ENCODE measurements at places on chromosomes 5 and 9.

- no peak for DNase-seq
- no peaks in the 10 kb centered on the region for H3K36me3 ChIP-seq
- H3K27me3 ChIP-seq: no peaks in the 10 kb centered on the region
- no peaks in the 10 kb centered on the region for H3K4me1 ChIP-seq
Measured at GRCh38 chr5:58545912-58546311, 37.0 kb upstream of the RAB3C start.

DNA sequence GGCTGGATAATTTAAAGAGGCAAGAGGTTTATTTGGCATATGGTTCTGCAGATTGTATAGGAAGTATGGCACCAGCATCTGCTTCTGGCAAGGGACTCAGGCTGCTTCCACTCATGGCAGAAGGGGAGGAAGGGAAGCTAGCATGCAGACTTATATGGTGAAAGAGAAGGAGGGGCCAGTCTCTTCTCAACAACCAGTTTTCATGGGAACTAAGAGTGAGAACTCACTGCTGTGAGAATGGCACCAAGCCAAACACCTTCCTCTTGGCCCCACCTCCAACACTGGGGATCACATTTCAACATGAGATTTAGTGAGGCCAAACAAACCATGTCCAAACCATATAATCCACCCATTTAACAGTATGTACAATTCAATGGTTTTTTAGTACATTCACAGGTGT is 113.3 kb upstream of the SHB start:
- no peak overlapping the region for H3K27ac ChIP-seq
- no peaks in the 10 kb centered on the region for H3K4me1 ChIP-seq
- H3K4me3 ChIP-seq: no peak overlapping the region
- no peaks in the 10 kb centered on the region for H3K36me3 ChIP-seq
- H3K27me3 ChIP-seq: no peaks in the 10 kb centered on the region

- H3K4me3 ChIP-seq: no peak overlapping the region
- H3K36me3 ChIP-seq: peaks cover 20% of the 10 kb centered on the region
- no peak overlapping the region for H3K27ac ChIP-seq
- H3K27me3 ChIP-seq: no peaks in the 10 kb centered on the region
- H3K4me1 ChIP-seq: no peaks in the 10 kb centered on the region
Measured at GRCh38 chr5:96751203-96752169, 56.3 kb downstream of the ERAP1 start.

GRCh38 chr9:103427696-103428095 is 432.6 kb downstream of the CYLC2 start:
- DNase-seq: no peak
- H3K4me1 ChIP-seq: no peaks in the 10 kb centered on the region
- H3K4me3 ChIP-seq: no peak overlapping the region
- no peak overlapping the region for H3K27ac ChIP-seq

DNA sequence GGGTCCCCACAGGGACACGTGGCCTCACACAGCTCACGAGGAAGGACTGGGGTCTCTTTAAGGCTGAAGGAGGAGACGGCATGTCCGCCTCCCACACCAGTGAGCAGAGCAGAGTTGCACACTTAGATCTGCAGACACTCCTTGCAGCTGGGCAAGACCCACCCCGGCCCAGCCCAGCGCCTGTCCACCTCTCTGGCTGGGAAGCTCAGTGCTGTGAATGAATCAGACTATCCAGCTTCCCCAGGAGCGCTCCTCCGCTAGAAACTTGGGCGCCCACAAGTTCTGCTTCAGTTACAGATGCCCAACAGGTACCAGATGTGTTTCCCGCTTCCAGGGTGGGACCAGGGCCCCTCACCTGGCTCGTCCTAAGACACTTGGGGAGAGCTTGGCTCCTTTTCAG is 78.9 kb downstream of the NSUN2 start:
- no peak overlapping the region for H3K4me3 ChIP-seq
- no peak for DNase-seq
- H3K27ac ChIP-seq: no peak overlapping the region

GRCh38 chr9:128634111-128634510 is 22.5 kb downstream of the DYNC2I2 start:
- H3K36me3 ChIP-seq: peaks cover 38% of the 10 kb centered on the region
- H3K27me3 ChIP-seq: no peaks in the 10 kb centered on the region
- no peak overlapping the region for H3K27ac ChIP-seq
- H3K4me1 ChIP-seq: peaks cover 14% of the 10 kb centered on the region
- H3K4me3 ChIP-seq: no peak overlapping the region
- no peak for DNase-seq

DNA sequence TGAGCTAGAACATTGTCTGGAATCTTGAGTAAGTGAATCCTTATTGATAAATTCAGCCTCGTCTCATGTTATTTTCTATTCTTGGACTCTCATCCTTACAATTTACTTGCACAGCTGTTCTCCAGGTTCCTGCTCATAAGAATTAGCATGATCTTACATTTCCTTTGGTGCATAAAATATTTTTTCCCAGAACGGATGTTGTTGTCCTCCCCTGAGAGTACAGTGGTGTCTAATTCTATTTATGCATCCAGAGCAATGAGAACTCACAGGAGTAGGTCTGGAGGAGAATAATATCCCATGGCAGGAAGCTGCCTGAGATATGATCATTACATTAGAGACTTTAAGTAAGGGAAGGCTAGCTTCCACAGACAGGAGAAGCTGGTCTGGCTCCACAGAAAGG is 178.4 kb upstream of the MAST4 start:
- no peak overlapping the region for H3K27ac ChIP-seq
- H3K4me3 ChIP-seq: no peak overlapping the region
- no peak for DNase-seq

DNA sequence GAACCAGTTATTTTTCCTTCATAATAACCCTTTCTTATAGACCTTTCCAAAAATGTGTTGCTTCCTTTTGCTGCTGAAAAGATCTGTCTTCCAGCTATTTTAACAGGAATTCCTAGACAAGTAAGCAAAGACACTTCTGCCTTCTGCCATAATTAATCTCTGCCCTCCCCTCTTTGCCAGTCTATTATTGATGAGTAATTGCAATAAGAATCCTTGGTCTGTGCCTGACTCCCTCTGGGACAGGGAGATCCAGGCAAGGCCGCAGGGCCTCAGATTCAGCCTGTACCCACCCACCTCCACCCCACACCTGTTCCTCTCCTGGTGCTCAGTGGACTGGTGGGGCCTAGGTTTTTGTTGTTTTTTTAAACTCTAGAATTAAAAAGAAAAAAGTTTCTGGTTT is 8.3 kb downstream of the FOXD1 start:
- peaks cover 14% of the 10 kb centered on the region for H3K27me3 ChIP-seq
- H3K4me1 ChIP-seq: peaks cover 7% of the 10 kb centered on the region
- peaks cover 2% of the 10 kb centered on the region for H3K36me3 ChIP-seq
- H3K27ac ChIP-seq: no peak overlapping the region
- peak; percentile 61 for DNase-seq

DNA sequence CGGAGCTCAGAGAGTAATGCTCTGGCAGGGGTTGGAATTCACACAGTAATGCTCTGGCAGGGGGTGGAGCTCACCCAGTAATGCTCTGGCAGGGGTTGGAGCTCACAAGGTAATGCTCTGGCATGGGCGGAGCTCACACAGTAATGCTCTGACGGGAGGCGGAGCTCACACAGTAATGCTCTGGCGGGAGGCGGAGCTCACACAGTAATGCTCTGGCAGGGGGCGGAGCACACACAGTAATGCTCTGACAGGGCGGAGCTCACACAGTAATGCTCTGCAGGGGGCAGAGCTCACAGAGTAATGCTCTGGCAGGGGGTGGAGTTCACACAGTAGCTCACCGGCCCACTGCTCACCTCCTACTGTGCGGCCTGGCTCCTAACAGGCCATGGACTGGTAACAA is 47.2 kb upstream of the LPCAT1 start:
- H3K4me3 ChIP-seq: no peak overlapping the region
- peaks cover 8% of the 10 kb centered on the region for H3K4me1 ChIP-seq
- no peaks in the 10 kb centered on the region for H3K27me3 ChIP-seq

GRCh38 chr9:114953959-114954358 is 23.6 kb upstream of the TNFSF8 start:
- no peaks in the 10 kb centered on the region for H3K36me3 ChIP-seq
- H3K4me1 ChIP-seq: peaks cover 9% of the 10 kb centered on the region
- H3K27ac ChIP-seq: no peak overlapping the region
- H3K4me3 ChIP-seq: no peak overlapping the region
